Activated effector memory CD4-positive, alpha-beta T cell treated with anti-CD3 and anti-CD28 coated beads, Interleukin-2, amount 50 U/mL, for 16 hours (primary cell): ENCODE measurements at places on chromosomes 7 and 10.

GRCh38 chr7:93145354-93145753 lies 2.8 kb downstream of the SAMD9L start:
- no peak for DNase-seq

DNA sequence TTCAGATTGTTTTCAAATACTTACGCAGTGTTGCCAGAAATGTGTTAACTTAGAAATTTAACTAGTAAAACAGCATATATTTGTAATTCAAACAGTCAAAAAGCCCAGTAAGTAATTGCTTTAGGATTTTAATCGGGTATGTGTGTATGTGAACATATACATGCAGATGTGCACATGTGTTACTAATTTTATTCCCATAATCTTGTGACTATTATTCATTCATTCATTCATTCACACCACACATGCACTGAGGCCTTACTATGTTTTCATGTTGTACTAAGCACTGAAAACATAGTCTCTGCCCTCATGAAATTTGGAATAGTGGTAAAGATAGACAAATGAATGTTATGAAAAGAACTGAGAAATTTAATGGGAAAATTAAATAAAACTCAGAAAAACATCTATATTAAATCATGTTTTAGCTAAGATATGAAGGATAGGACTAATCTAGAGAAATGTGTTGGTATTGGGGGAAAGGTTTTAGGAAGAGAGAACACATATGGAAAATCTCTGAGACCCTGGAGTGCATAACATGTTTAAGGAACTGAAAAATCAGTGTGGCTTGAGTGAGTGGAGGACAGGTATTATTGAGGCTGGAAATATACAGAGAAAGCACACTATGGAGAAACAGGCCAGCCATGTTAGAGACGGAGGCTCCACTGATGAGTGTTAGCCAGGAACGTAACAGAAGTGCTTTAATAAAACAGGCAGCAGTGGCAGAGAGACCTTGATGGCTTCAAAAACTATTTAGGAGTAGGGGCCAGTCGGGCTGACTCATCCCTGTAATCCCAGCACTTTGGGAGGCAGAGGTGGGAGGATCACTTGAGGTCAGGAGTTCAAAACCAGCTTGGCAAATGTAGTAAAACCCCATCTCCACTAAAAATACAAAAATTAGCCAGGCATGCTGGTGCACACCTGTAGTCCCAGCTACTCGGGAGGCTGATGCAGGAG lies 80.3 kb downstream of the HDAC9 start:
- DNase-seq, result no peak

DNA sequence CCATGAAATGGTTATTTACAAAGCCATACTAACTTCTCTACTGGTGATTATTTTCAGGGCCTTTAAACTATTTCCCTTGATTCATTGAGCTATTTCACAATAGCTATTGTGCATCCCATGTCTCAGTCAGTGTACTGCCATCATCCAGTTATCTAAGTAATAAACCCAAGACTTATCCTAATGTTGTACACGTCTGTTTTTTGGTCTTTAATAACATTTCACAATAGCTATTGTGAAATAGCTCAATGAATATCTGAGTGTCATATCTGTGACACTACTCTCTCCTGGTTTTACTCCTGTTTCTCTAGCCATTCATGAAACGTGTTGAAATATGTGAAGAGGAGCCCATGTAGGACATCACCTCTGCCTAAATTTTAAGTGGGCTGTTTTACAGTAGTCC lies 36.5 kb upstream of the TMEM140 start:
- DNase-seq, result no peak

DNA sequence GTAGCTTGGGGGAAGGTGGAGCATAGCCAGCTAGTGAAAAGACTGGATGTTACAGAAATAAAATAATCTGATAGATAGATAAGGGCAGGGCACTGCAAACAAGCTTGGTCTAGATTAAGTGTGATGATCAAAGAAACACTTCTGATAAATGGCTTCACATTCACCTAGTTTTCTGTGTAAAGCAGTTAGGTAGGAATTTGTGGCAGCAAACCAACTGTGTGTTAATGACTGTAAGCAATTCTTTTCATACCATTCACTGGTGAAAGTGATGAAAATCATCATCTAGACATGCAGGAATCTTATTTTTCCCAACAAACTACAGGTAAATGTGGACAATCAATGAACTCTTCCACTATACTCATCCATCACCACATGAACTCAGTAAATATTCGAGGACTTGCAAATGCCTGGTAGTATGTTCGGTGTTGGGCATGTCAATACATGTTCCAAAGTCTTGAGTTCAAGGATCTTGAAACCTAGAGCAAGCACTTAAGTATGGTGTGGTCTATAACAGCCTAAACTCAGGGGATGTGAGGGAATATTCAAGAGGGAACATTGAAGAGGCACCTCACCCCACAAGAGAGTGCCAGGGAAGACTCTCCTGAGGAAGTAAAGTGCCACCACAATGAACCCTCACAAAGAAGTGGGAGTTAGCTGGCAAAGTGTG lies 20.5 kb downstream of the PON3 start:
- no peak for DNase-seq

DNA sequence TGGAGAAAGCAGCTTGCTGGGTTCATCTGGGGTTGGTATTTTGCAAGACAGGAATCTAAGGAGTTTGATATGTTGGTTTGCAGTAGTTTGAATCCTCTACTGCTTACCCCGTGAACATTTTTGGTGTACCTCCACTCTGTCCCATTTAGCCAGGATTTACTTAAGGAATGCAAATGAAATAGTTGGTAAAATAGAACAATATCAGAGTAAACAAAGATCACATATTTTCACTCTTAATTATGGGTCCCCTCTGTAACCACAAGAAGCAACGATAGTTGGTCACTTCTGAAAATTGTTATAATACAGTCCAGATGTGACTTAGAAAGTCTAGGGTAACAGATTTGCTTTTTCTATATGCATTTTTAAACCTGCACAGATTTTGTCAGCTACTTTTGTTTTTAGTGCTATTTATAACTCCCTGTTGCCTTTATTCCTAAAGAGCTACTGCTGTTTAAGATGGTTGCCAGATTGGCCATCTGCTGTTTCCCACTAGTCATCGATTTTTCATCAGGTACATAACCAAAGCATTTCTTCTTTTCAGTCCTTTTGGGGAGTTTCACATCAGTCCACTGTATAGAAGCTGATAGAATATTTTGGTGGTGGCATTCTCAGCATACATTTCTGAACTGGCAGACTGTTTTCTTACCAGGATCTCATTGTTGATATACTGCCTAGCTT lies 37.6 kb downstream of the MAPK8 start:
- no peak for DNase-seq

DNA sequence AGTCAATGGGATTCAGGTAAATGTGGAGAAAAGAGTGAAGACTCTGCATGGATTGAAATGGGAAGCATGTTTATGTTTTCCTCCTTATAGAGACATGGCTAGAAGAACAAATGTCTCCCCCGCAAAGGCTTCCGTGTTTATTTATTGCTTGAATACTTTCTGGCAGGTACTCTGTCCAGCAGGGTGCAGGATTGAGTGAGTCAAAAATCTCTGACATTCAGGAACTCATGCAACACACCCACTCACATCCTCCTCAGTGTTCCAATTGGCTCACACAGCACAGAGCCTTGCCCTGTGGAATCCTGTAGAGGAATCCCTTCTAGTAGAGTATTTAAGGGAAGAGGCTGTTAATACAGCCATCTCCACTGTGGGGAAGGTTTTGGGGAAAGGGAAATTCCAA lies 290.3 kb upstream of the VWC2 start:
- no peak for DNase-seq

- DNase-seq, result no peak
Observed at GRCh38 chr10:59337201-59337652, 25.1 kb downstream of the FAM13C start.

DNA sequence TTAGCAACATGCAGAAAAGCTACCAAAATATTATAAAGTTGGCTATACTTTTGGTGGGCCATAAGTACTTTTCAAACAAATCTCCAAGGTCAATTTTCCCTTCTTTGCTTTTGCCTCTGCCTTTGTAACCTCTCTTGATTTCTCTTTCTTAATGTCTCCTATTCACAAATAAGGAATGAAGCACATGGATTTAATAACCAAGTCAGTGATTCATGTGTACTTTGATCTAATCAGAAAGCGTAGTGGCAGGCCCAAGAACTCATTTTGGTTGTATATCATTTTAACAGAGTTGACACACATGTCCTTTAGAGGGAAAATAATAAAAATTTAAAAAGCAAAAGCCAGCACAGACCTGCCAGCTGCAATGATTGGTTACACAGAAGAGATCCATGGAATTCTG lies 93.7 kb downstream of the FZD1 start:
- DNase-seq, result no peak

DNA sequence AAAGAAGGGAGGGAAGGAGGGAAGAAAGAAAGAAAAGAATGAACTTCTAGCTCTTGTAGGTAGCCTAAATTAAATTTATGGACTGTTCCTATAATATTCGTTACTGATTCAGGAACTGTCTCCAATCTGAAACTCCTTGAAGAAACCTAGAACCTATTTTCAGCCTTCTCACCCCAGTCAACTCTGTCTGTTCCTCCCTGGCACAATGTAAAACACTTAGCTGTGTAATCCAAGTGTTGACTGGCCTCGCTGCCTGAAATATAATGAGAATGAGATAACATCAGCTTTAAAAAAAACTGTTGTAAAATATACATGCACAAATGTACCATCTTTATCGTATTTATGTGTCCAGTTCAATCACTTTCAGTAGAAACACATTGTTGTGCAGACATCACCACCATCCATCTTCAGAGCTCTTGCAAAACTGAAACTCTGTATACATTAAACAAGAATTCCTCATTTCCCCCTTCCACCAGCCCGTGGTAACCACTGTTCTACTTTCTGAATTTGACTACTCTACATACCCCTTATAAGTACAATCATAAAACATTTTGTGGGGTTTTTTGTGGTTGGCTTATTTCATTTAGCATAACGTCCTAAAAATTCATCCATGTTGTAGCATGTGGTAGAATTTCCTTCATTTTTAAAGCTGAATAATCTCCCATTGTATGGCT lies 6.3 kb upstream of the C7orf33 start:
- DNase-seq, result no peak

DNA sequence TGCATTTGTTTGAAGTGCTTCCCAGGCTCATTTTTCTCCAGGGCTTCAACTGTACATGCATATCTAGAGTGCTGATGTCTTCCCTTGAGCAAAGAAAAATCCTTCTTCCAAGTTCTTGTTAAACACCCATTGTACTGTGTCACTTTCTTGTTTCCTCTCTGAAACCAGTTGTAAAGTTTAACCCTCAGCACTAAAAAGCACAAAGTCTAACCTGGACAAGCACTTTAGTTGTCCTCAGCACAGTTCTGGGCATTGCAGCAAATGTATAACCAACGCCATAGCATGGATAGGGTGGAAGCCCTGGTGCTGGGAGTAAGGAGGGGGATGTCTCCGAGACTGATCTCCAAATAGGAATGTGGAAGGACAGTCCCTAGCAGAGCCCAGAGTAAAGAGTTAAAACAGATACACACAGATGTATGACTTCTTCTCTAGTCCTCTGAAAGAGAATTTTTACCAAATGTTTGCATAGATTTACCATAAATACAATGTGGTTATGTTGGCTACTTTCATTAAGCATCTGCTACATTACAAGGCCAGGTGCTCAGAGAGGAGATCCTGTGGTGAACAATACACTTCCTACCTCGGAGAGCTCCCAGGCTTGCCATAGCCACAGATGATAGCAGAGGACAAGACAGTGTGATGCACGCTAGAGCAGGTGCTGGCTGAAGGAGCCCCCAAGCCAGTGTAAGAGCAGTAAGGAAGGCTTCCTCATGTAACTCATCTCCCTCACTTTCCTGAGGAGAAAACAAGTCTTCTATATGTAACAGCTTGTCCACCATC lies 57.0 kb downstream of the DNAJC12 start:
- DNase-seq, result no peak

DNA sequence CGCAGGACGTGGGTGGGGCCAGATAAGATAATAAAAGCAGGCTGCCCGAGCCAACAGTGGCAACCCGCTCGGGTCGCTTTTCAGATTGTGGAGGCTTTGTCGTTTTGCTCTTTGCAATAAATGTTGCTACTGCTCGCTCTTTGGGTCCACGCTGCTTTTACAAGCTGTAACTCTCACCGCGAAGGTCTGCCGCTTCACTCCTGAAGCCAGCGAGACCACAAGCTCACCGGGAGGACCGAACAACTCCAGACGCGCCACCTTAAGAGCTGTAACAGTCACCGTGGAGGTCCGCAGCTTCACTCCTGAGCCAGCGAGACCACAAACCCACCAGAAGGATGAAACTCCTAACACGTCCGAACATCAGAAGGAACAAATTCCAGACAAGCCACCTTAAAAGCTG lies 286.6 kb upstream of the MAGI2 start:
- no peak for DNase-seq

- no peak for DNase-seq
Observed at GRCh38 chr10:113335592-113335991, 217.3 kb upstream of the HABP2 start.

DNA sequence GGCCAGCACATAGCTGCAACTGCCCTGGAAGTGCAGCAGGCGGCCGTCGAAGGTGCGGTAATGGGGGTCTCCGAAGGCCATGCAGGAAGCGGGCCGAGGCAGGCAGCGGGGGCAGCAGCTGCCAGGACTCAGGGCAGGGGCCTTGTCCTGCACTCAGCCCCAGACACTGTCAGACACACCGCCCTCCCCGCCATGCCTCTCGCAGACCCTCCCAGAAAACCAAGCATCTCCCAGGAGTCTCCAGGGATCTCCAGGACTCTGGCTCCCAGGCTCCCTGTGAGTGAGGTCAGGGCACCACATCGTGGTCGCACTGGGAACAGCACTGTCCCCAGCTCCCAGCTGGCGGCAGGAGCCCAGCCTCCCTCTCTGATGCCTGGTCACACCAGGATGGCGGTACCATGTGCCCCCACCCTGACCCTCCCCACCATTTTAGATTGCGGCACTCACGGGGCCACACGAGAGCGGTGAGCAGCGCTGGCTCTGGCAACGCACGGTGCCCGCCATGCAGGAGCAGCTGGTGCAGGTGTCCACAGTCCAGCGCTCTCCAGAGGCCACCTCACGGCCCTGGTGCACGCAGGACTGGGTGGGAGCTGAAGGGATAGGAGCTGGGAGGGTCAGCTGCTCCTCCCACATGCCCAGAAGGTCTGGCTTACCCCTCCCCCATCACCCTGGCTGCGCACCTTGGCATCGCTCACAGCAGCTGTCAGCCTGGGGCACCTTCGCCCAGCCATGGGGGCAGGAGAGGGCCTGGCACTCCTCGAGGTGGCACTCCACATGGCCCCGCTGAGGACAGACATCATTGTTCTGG lies 17.5 kb downstream of the ATP6V1F start:
- no peak for DNase-seq

- DNase-seq, result no peak
Observed at GRCh38 chr7:93817004-93817403, 73.5 kb downstream of the TFPI2 start.

GRCh38 chr10:78331391-78331922 lies 297.8 kb downstream of the RPS24 start:
- DNase-seq, result no peak

- peak; percentile 55 for DNase-seq
Observed at GRCh38 chr7:1977876-1978441, 254.8 kb downstream of the MAD1L1 start.

GRCh38 chr10:44293306-44293778 lies 91.6 kb downstream of the CXCL12 start:
- DNase-seq, result no peak
